NCI-H1105 (cell line): ENCODE measurements at places on chromosomes 5 and 9.

- DNase-seq, result no peak
Observed at GRCh38 chr9:72534931-72535330, 13.5 kb downstream of the TMC1 start.

- DNase-seq, result no peak
Observed at GRCh38 chr9:92747459-92748232, 17.0 kb downstream of the BICD2 start.

- no peak for DNase-seq
Observed at GRCh38 chr5:174558190-174558589, 166.2 kb upstream of the MSX2 start.

DNA sequence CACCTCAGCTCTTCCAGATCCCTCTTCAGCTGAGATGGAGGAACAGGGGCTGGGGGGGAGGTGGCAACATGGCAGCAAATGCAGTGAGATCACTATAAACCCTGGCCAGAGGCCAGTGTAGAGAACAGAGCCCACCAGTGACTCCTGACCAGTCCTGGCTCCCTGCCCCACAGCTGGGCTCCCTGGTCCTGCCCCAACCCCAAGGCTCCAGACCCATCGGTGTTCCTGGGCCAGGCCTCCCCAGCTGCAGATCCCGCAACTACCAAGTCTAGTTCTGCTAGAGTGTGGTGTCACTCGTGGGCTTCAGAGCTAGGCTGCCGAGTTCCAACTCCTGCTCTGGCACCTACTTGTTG, 16.8 kb downstream of the AKNA start:
- DNase-seq, result no peak

DNA sequence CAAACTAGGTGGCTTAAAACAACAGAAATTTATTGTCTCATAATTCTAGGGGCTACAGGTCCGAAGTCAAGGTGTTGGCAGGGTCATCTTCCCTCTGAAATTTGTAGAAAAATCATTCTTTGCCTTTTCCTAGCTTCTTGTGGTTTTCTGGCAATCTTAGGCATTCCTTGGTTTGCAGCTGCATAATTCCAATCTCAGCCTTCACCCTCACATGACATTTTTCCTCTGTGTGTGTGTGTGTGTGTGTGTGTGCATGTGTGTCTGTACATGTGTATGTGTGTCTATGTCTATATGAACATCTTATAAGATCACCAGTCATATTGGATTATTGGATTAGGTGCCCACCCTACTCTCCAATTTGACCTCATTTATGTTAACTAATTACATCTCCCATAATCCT, 330.6 kb downstream of the CHSY3 start:
- no peak for DNase-seq

- no peak for DNase-seq
Observed at GRCh38 chr5:58279259-58279658, 180.6 kb downstream of the PLK2 start.

- no peak for DNase-seq
Observed at GRCh38 chr5:161804263-161804662, 43.7 kb upstream of the GABRA1 start.

DNA sequence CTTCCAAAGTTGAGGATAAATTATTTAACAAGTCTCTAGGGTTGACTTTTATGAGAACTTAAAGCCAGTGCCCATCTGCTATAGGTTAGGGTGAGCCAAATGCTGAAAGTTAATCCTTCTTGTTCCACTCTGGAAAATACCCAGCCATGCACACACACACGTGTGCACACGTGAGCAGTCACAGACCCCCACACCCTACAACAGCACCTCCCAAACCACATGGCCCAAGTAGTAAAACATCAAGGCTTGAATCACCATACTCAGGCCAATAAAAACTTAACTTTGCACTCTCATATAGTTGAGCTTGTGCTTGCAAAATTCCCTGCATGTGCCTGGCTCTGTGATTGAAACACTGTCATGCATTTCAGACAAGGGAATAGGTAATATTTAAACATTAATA, 467.6 kb downstream of the ARHGEF28 start:
- DNase-seq, result no peak

DNA sequence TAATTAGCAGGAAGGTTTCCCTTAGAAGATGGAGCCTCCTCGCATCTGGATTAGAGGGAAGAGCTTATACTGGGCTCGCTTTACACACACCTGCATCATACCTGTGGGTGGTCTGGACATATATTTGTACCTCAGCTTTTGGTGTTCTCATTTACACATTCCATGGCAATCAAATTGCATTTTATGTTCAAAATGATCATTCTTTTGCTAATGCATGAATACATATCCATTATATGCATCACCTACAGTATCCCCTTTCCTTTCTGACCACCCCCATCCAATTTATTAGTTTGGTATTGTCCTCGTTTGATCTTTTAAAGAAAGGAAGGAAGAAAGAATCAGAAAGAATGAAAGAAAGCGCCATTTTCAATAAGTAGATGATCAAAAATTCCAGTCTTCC, 251.5 kb downstream of the SLF1 start:
- DNase-seq, result no peak

GRCh38 chr9:93189369-93190132, 5.6 kb downstream of the WNK2 start:
- DNase-seq, result no peak

GRCh38 chr5:1520791-1521453, 2.8 kb downstream of the LPCAT1 start:
- DNase-seq, result no peak

DNA sequence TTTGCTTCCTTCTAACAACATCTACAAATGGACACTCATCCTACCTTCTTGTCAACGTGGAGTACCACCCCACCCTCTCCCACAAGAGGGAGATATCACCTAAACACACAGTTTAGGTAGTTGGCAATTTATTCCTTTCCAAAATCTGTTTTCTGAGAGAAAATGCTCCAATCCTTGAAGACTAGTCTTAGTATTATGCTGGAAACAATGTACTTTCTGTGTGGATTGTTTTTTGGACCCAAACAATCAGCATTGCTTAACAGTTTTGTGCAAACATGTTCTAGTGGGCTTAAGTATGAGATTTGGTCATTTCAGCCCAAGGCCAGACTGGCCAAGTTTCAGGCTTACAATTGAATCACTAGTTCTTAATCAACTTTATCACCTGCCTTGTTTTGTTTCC, 359.1 kb downstream of the ARHGEF28 start:
- DNase-seq, result no peak

GRCh38 chr9:134059188-134059641, 8.6 kb downstream of the BRD3 start:
- no peak for DNase-seq

- DNase-seq, result no peak
Observed at GRCh38 chr5:64836190-64836755, 67.5 kb downstream of the CWC27 start.

DNA sequence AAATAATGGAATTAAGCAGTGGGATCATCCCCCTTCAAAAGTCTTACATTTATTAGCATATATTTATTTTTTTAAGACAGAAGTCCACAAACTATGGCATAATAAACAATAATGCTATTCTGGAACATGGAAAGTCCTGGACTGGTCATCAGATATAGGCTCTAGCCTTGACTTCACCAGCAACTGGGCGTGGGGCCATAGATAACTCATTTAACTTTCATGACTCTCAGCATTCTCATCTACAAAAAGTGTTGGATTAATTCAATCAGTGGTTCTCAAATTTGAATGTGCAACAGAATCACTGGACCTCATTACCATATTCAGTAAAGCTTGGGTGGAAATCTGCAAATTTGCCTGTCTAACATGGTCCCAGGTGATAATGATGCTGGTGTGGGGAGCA, 253.8 kb downstream of the FBXL7 start:
- DNase-seq, result no peak
